Stimulated activated CD4-positive, alpha-beta T cell treated with anti-CD3 and anti-CD28 coated beads, Interleukin-1b, Interleukin-23, amount 100 ng/mL, for 1 hour (primary cell): ENCODE measurements at places on chromosomes 5 and 9.

DNA sequence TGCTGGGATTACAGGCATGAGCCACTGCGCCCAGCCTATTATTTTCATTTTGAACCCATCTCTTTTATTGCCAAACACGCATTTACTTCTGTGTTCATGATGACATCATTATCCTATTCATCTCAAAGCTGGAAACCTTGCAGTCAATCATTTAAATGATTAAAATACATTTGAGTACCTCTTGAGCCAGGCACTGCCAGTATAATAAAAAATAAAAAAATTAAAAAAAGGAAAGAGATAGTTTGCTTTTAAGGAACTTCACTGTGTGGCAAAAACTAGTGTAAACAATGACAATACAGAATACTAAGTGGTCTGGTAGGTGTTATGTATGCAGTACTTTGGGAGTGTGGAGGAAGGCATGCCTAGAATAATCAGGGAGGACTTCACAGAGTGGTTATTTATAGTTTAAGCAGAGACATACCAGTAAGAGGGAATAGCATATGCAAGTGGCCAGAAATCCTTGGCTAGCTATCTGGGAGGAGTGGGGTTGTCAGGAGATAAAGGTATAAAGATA, 8.6 kb downstream of the NSD1 start:
- DNase-seq: no peak

DNA sequence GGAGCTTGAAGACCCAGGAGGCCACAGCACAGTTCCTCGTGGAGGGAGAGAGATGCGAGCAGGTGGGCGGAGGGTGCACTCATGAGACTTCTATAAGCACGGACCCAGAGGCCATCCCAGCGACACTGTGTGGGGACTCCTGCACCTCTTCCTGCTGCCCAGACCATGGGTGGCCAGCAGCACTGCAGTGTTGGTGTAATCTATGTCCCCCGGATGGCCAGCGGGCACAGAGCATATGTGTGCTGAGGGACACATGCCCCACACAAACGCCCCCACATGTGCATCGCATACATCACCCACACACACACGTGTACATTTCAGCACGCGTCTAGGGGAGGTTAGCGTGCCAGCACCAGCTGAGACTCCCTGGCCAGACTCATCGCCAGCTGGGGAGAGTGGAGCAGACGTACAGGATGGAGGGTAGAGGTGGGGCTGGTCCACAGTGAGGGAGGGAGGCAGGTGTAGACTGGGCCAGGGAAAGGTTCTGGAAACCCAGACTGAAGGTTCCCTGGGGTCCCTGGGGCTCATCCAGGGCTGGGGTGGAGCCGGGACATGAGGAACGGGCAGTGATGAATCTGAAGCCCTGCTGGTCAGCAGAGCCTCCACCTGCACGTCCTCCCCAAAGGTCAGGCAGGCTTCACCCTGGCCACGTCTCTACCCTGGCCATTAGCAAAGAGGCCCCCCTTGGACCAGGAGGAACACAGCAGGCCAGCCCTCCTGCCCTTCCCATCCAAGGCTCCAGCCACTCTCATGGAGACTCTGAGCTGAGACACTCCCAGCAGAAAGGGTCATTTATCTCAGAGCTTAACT, 27.6 kb downstream of the ADAMTS2 start:
- no peak for DNase-seq

- no peak for DNase-seq
Measured at GRCh38 chr9:126939821-126940221, 25.2 kb downstream of the RALGPS1 start.

DNA sequence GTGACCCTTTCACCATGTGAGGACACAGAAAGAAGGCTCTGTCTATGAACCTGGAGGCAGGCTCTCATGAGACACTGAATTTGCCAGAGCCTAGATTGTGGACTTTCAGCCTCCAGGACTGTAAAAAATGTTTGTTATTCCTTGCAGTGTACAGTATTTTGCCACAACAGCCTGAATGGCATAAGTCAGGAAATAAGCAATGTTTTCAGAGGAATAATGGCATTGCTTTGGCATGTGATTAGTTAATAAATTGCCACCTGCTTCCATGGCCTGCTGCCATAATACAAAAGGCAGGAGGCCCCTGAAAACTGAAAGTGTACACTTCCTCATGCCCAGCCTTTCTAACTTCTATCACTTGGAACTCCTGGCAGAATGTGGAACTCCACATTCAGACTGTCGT, 408.1 kb downstream of the GADD45G start:
- no peak for DNase-seq

GRCh38 chr9:134268747-134269146, 57.5 kb upstream of the RXRA start:
- DNase-seq: no peak

DNA sequence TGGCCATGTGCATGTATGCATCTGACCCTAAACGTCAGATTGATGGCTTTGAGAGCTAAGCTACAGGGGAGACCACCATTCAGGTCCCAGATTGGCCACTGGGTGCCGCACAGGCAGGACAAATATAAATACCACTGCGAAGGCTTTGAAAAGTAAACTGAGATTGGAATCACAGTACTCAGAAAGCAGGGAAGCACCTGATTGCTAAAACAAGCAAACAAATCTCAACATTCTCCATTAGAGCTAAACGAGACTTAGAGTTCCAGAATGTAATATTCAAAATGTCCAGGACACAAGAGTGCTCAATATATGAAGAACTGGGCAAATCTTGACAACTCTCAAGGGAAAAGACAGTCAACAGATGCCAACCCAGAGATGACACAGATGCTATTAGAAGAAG, 61.0 kb upstream of the GFPT2 start:
- DNase-seq: no peak

GRCh38 chr5:60958712-60959111, 13.7 kb downstream of the NDUFAF2 start:
- DNase-seq: no peak

DNA sequence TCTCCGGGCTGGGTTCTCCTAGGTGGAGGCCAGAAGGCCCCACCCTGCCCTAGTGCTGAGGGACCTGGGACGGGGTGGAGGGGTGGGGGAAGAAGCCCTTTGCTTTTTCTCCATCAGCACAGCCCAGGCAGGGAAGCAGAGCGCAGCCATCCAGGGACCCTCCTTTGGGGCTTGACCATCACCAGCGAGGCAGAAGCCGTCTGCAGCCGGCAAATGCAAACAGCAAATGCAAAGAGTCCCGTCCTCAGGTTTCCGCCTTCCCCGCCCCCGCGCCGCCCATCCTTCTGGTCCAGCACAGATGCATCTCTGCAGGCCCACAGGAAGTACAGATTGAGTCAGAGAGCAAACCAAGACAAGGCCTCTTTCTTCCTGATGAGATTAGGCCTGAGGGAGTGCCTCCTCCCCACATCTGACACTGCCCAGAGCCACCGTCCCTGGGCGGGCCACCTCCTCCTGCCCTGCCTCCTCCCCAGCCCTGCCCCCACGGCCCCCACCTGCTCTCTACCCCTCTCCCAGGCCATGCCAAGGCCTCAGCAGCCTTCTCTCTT, 23.4 kb downstream of the CORO2A start:
- no peak for DNase-seq

- DNase-seq: no peak
Measured at GRCh38 chr5:34657988-34658387, 1.9 kb downstream of the RAI14 start.

DNA sequence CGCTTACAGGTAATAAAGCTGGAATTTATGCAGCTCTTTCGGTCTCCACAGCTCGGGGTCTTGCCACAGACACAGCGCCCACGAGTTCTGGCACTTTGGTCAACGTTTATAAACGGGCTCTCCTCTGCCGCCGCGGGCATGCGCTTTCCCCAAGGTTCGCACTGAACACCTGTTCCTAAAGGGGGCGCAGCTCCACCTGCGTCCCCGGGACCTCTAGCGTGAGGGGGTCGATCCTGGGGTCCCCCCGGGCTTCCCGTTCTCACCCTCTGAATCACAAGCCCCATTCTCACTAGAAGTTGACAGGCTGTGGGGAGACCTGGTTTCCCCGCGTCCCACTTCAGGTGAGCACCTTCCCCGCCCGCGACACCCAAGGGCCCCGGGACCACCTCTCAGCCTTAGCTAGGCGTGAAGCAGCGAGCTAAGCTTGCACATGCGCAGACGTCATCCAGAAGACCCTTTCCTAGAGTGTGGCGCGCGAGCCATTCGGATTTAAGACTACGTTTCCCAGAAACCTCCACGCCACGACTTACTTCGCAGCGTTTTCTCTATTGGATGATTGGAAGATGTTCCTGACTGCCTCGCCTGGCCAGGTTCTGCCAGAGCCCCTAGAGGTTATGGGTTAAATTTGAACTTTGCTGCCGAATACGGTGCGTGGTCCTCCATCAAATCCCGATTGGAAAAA, 21.3 kb upstream of the ZNF782 start:
- DNase-seq: no peak

- DNase-seq: no peak
Measured at GRCh38 chr5:179475208-179475751, 75.1 kb upstream of the RUFY1 start.

DNA sequence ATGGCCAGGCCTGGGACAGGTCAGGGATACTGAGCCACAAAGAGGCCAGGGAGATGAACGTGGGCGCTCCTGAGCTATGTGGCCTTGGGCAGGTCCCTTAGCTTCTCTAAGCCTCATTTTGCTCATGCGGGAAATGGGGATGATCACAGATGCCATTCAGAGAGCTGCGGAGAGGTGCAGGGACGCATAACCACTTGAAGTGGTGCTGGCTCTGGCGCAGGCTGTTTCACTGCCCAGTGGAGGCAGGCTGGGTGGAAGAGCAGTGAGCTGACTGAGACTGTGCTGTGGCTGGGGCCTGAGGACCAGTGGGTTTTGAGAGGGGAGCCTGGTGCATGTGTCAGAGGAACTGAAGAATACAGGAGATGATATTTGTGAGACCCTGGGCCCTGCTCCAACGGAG, 18.4 kb downstream of the CXXC5 start:
- DNase-seq: no peak

- DNase-seq: no peak
Measured at GRCh38 chr5:8033261-8033660, 164.3 kb downstream of the MTRR start.

GRCh38 chr5:62333250-62333794, 27.3 kb downstream of the KIF2A start:
- no peak for DNase-seq

DNA sequence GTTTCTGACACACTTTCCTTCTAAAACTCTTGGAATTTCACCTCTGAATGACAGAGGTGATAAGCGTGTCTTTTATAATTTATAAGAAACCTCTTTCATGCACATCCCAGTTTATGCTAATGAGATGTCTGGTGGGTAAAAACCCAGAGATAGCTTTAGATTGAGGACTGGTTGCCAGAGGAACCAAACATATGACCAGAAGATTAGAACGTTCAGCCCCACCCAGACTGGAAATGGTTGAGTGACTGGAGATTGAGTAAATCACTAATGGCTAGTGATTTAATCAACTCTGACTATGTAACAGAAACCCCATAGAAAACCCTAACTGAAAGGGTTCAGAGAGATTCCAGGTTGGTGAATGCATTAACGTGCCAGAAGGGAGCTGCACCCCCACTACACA, 69.2 kb downstream of the CDH18 start:
- DNase-seq: no peak

DNA sequence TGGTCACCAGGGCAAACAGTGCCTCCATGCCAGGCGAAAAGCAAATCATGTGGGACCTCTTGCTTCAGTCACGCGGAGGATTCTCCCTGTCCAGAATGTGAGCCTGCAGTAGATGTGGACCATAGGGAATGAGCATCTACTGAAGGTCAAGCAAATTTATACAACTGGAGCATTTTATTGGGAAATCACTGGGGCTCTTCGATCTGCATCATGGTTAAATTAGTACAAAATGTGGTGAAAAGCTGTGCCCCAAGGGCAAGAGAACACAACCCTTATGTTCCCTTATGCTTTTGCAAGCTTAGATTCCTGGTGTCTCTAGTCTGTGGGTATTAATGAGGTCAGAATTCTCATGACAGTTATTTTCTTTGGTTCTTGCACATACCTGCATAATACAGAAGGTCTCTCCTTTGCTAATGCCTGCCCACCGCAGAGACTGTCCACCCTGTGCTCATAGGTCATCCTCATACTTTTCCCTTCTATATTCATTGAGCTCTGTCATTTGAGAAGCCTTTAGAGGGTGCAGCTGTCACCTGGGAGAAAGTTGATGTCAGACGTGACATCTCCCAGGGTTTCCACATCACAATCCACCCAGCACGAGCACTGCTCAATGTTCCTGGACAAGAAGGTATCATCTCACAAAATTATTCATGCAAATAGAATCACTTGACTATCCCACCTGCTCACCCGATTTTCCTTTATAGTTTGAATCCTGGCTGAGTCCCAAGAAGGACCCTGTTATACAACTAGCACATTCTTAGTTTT, 111.7 kb downstream of the NXNL2 start:
- no peak for DNase-seq

GRCh38 chr5:97877588-97877987, 694.5 kb upstream of the RIOK2 start:
- no peak for DNase-seq

DNA sequence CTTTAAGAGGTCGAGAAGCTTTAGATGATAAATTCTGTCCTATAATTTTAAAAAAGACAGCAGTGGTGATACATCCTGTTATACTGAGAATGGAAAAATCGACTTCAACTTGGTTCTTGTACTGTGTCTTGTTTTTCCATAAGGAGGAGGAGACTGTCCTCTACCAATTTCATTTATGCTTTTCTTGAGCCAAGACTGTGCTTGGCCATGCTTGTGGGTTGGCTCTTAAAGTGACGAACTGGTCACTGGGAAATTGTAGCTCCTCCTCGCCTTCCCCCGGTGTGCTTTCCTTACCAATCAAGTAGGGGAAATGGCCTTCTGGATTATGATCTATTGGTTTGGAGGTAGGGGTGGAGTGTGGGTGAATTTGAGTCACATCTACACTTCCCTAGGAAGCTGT, 67.1 kb upstream of the HSPB3 start:
- no peak for DNase-seq

GRCh38 chr5:103929338-103930013, 366.9 kb upstream of the NUDT12 start:
- DNase-seq: no peak

- no peak for DNase-seq
Measured at GRCh38 chr5:10654566-10654965, 90.7 kb downstream of the ANKRD33B start.

DNA sequence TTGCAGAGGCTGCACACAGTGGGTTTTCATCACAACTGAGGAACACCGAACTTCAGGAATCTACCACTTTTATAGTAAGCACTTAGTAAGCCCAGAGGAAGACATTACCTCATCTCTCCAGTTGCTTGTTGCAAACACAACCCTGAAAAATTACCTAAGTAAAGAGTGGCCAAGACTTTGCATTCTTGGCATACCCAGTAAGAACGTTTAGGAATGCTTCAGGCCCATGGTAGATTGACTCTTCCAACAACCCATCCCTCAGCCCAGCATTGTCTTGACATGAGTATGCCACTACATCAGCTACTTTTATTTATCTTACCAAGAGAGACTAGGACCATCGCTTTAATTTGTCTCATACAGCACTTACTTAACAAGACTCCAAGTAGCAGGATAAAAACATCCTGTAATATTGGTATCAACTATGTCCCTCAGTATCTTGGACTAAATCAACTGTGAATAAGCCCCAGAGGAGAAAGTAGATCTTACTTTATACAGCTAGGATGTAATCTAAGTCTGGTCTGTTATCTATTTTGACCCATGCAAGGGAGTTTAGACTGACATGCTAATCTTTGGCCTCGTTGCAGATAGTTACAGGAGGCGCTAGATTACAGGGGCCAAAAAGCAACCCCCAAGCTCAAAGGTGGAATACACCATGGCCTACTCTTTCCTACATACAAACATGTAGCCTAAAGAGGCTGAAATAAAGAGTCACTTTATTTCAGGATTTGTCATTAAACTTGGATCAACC, 114.9 kb downstream of the INVS start:
- no peak for DNase-seq

GRCh38 chr5:163730206-163730756, 224.9 kb downstream of the MAT2B start:
- no peak for DNase-seq

- no peak for DNase-seq
Measured at GRCh38 chr9:18849890-18850677, 182.9 kb downstream of the SAXO1 start.
